Stimulated activated CD8-positive, alpha-beta memory T cell treated with anti-CD3 and anti-CD28 coated beads, Interleukin-4, amount 100 ng/mL, for 4 hours (primary cell): ENCODE measurements at places on chromosomes 12 and 14.

DNA sequence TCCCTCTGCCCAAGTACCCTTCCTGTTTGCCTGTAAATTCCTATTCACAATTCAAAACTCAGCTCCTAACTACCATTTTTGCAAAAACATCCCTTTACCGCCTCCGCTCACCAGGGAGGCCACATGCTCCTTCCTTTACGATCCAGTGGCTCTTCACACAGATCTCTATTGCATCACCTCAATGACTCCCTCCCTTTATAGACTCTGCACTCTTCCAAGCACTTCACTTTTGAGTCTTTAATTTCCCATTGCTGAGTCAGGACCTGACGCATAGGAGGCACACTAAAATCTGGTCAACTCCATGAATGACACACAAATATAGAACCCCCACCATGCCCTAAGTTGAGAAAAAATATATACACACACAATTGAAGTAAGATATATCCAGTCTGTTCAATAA is 45.9 kb downstream of the PPP1R13B start:
- no peak for DNase-seq

GRCh38 chr12:124374567-124374966 is 79.7 kb downstream of the RFLNA start:
- DNase-seq = no peak

GRCh38 chr12:102781117-102781516 is 135.9 kb downstream of the PAH start:
- DNase-seq = no peak

GRCh38 chr12:81888106-81888740 is 129.1 kb upstream of the PPFIA2 start:
- DNase-seq = no peak

DNA sequence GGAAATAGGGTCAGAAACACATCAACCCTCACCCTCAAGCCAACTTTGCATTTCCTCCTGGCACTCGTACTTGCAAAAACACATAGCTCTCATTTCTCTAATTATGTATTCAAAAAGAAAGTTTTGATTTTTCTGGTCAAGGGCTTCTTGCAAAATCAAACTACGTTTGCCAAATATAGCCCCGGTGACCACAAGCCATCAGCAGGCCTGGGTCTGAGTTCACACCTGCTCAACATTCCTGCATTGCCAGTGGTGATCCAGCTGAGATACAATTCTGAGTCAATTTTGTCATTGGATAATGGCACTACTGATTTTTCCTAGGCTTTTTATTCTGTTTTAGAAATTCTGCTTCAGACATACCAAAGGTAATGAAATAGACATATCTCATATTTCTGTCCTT is 10.7 kb upstream of the BHLHE41 start:
- no peak for DNase-seq

GRCh38 chr12:79267580-79267979 is 403.0 kb downstream of the SYT1 start:
- DNase-seq = no peak

GRCh38 chr12:50024805-50025186 is 498 bp downstream of the RACGAP1 start:
- no peak for DNase-seq

GRCh38 chr14:70893062-70893845 is 14.0 kb upstream of the PCNX1 start:
- DNase-seq = no peak

- no peak for DNase-seq
These were observed 5.8 kb downstream of the PPP1R12A start for GRCh38 chr12:79929065-79929464.

DNA sequence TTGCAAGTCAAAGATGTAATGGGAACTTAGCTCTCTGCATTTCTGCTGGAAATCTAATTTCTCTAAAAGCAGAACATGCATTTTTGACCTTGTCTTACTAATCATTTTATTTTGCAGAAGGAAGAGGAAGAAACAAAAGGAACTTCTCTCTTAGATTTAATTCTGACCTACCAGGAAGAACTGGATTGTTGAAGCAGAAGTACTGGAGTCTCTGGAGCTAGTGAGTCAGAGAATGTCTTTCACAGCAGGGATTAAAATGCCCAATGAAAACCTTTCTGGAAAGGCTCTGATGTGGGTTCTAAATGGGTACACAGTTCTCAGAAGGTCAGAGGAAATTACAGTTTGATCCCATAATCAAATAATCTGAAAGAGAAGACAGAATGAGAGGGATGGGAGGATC is 70.8 kb upstream of the GNG2 start:
- DNase-seq = no peak

GRCh38 chr12:64679487-64680001 is 69.2 kb downstream of the RASSF3 start:
- peak; percentile 36 for DNase-seq
